Frontal cortex (tissue), 4 donors: ENCODE measurements at places on chromosomes 11 and 22. TPM values are rescaled to one million over a fixed set of nuclear protein-coding genes. Genes with fewer than 3 reads are reported as not detected.

The FIBIN gene
- 6.5 TPM for total RNA-seq

The CASP4 gene
- total RNA-seq = 2.9 TPM

The ART5 gene
- not detected for total RNA-seq

The TNNT3 gene
- total RNA-seq = not detected

The MMP13 gene
- total RNA-seq = not detected

The LARGE2 gene
- 0.41 TPM for total RNA-seq

The ARHGAP20 gene
- total RNA-seq = 47.3 TPM

The VPREB1 gene
- not detected for total RNA-seq

The VPREB3 gene
- not detected for total RNA-seq

The OR5F1 gene
- not detected for total RNA-seq

The SCGB1C1 gene
- not detected for total RNA-seq

The CHRM1 gene
- 14.3 TPM for total RNA-seq

The NNMT gene
- total RNA-seq = 0.41 TPM

The GP1BB gene
- 24.1 TPM for total RNA-seq

The OR2AG1 gene
- not detected for total RNA-seq

The CALCB gene
- under 0.01 TPM for total RNA-seq

The VSIG2 gene
- not detected for total RNA-seq

The GRK3 gene
- total RNA-seq = 60.7 TPM

The OR10A3 gene
- not detected for total RNA-seq

The CNTF gene
- 1.2 TPM for total RNA-seq

The GAS2L1 gene
- 2.9 TPM for total RNA-seq

The FLRT1 gene
- 4.5 TPM for total RNA-seq

The CHRDL2 gene
- not detected for total RNA-seq

The NCF4 gene
- total RNA-seq = 2.0 TPM

The NXPE4 gene
- total RNA-seq = not detected

The ZNF70 gene
- total RNA-seq = 3.7 TPM

The ELMOD1 gene
- total RNA-seq = 118 TPM

The IL18 gene
- total RNA-seq = 0.82 TPM

The PELI3 gene
- 13.5 TPM for total RNA-seq

The RHOD gene
- 0.82 TPM for total RNA-seq

The MMP12 gene
- not detected for total RNA-seq

The MS4A12 gene
- not detected for total RNA-seq

The PNPLA2 gene
- 5.3 TPM for total RNA-seq

The PTPMT1 gene
- 22.0 TPM for total RNA-seq

The ROBO4 gene
- 1.6 TPM for total RNA-seq

The SELENOM gene
- 11.8 TPM for total RNA-seq

The IGLL1 gene
- total RNA-seq = not detected

The SMC1B gene
- total RNA-seq = not detected
